Mammary microvascular endothelial cell (primary cell): ENCODE measurements at places on chromosomes 7 and 10. TPM values are rescaled to one million over a fixed set of nuclear protein-coding genes. Genes with fewer than 3 reads are reported as not detected.

The CAPZA2 gene
- 140 and 157 TPM in 2 replicates for total RNA-seq

The SPDYE6 gene
- total RNA-seq, result 0.07 TPM in 1 of 2 replicates, not detected in the other

The RBM20 gene
- total RNA-seq, result 0.13 and 0.15 TPM in 2 replicates

The BBS9 gene
- 7.1 and 10.7 TPM in 2 replicates for total RNA-seq

The PPP1R3A gene
- total RNA-seq, result not detected in 2 replicates

The SORBS1 gene
- 2.3 and 4.2 TPM in 2 replicates for total RNA-seq

The SLC12A9 gene
- total RNA-seq, result 22.0 and 31.9 TPM in 2 replicates

The POLR1F gene
- 21.0 and 22.4 TPM in 2 replicates for total RNA-seq

The ADIRF gene
- total RNA-seq, result 34.7 and 71.8 TPM in 2 replicates
